ENCODE measurements at places on chromosomes 12 and 14.

DNA sequence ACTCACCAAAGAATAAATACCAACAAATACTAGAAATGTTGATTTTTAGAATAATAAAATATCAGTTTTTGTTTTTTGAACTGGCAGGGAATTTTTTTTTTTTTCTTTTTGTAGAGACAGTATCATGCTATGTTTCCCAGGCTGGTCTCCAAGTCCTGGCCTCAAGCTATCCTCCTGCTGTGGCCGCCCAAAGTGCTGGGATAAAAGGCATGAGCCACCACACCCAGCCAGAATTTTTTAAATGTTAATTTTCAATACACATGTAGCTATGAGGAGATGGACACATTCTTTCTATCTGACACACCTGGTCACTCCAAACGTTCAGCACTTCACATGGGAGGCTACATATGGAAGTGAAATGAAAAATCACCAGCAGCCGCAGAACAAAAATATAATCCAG is 126.8 kb downstream of the ETV6 start:
- no peak for DNase-seq

- no peak for DNase-seq
Observed at GRCh38 chr12:65853489-65854157, 29.3 kb downstream of the HMGA2 start.

DNA sequence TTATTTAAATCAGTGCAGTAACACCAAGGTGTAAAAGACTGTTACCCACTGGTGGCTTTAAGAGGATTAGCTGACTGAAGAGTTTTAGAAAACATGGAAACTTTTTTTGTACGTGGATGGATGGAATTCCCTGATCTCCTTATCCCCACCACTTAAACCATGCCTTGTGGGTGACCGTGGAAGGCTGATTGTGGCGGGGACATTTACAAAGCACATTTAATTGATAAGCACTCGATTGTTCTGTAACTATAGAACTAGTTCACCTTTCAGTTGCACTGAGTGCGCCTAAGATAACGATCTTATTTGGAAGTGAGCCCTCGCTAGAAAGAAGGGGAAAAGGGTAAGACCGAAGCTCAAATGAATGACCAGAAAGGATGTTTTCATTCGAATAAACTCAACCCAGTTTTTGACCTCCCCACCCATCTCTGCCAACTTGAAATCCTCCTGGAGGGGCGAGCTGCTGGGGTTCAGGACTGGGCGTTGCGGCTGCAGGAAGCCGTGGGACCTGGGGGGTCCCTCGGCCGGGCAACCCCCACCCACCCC is 688 bp upstream of the RASSF3 start:
- DNase-seq: no peak

DNA sequence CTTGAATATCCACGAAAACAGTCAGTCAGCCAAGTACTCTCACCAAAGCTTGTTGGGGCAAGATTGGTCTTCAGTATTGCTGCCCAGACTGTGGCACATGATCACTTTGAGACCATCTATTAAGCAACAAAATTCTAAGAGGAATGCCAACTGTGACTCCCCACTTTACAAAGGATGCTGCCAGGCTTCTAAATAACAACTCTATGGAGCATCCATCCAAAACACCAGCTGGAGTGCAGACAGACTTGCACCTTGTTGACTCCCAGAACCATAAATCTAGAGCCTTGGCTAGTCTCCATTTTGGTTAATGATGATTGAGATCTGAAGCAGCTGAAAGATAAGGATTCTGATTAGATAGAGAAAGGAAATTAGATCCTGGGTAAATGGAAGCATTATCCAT is 132.8 kb downstream of the DIO2 start:
- no peak for DNase-seq

DNA sequence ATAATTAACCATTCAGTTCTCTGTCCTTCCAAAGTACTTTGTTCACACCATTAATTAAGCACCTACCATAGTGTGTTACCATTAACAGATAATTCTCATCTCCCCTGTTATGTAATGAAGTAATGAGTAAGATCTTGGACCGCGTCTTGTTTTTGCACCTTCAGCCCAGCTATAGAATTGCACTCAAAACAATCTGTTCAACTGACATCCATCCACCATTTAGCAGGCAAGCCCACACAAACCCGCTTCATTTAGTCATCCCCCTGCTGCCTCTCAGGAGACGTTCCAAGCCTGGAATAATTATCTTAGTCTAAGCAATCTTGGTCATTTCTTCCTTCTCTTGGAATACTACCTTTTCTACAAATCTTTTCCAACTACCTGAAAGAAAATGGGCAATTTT is 74.4 kb downstream of the DUSP16 start:
- DNase-seq: no peak

DNA sequence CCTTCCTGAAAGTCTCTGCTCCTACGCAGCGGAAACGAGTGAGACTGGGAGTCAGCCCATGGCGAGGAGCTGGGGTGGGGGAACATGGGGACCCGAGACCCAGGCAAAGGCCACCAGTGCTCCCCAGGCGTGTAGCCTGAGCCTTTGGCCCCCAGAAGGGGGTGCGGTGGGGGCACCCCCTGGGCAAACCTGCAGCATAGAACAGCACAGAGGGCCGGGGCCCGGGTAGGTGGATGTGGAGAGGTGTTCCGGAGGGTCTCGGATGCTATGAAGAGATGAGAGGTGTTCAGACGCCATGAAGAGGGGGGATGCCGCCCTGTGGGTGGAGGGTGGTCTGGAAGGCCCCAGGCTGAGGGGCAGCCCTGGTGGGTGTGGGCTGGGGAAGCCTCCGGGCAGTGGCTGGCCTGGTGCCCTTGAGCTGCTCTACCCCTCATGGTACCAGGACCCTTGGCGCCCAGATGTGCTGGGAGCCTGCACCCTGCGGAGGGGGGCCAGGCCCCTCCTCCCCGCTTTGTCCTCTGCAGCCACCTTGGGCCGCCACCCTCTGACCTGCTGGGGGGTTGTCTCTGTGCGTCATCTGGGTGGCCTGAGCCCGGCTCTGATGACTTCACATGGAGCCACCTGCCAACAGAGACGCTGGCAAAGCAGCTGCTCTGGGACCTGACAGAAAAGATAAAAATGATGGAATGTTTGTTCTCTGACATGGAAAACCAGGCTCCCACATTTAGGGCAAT is 83.4 kb downstream of the KIF26A start:
- no peak for DNase-seq

GRCh38 chr14:69712599-69713088 is 54.3 kb upstream of the SRSF5 start:
- no peak for DNase-seq

DNA sequence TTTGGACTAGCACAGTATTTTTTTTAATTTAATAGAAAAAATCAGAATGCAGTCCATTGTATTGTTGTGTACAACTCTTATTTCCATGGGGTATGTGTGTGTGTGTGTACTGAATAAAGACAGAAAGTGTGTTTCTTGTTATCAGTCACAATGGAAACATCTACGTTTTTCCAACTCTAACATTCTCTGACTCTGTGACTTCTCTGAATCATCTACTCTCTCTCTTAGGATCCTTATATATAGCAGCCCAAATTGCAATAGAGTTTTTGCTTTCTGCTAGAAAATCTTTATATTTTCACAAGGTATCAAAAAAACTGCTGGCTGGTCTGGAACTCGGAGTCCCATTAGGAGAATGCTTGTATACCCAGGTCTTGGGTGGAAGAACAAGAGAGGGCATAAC is 138.9 kb upstream of the ARID2 start:
- DNase-seq: no peak

- DNase-seq: no peak
Observed at GRCh38 chr12:124497039-124497438, 70.4 kb downstream of the NCOR2 start.

DNA sequence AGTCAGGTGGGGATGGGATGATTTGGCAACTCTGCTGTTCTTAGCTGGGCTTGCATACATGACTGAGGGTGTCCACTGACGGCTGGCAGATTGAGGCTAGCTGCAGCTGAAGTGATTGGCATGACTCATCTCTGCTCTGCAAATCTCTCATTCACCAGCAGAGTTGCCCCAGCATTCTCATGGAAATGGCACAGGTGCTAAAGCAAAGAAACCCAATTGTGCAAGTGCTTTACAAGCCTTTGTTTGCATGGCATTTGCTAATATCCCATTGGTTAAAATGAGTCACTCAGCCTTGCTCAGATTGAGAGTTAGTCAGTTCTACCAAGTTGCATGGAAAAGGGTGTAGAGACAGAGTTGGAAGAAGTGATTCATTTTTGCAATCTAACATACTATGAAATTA is 389.7 kb upstream of the FAR2 start:
- DNase-seq: no peak

- peak; percentile 85 for DNase-seq
Observed at GRCh38 chr12:538731-539539, 79.2 kb downstream of the B4GALNT3 start.

GRCh38 chr12:45909041-45909713 is 81.2 kb downstream of the SCAF11 start:
- DNase-seq: no peak

DNA sequence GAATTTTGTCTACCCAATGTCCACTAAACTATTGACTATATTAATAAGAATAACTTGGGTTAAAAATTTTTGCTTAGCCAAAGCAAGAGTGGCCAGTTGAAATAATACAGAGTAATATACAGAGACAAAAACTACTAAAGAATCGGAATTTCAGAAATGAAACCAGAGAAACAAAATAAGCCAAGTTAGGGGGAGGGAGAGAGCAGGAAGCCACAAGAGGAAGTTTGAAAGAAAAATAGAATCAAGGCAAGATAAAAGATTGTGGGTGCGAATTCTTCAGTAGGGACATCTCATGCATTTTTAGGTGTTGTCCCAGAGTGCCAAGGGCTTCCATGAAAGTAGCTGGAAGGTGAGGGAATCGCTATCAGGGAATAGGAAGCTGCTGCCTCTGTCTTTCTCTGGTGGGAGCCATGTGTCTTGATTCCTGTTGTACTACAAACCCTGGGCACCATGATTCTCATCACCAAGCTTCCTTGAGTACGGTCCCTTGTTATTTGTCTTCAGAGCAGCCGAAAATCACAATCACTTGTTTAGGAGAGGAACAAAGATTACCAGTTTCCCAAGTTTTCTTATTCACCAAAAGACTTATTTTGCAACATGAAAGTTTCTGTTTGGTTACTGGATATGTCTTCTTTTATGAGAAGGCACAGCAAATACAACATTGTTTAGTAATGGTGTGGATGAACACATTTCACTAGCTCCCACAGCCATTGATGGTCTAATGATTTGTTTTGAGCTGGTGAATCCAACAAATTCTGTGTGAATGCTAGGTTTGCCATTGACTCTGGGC is 16.7 kb downstream of the NEUROD4 start:
- DNase-seq: no peak

- DNase-seq: no peak
Observed at GRCh38 chr12:120196363-120196762, 1.8 kb upstream of the GCN1 start.

DNA sequence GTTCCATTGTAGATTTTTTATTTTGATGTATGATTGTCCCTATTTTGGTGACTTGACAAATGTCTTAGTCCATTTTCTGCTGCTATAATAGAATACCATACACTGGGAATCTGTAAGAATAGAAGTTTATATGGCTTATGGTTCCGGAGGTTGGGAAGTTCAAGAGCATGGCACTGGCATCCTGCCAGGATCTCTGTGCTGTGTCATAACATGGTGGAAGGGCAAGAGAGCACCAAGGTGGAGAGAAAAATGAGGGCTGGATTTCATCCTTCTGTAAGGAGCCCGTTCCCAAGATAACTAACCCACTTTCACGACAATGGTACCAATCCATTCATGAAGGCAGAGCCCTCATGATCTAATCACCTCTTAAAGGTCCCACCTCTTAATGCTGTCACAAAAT is 176.7 kb downstream of the TMEM132D start:
- DNase-seq: no peak

GRCh38 chr14:64510825-64511671 is 6.5 kb downstream of the ZBTB1 start:
- DNase-seq: peak; percentile 68

DNA sequence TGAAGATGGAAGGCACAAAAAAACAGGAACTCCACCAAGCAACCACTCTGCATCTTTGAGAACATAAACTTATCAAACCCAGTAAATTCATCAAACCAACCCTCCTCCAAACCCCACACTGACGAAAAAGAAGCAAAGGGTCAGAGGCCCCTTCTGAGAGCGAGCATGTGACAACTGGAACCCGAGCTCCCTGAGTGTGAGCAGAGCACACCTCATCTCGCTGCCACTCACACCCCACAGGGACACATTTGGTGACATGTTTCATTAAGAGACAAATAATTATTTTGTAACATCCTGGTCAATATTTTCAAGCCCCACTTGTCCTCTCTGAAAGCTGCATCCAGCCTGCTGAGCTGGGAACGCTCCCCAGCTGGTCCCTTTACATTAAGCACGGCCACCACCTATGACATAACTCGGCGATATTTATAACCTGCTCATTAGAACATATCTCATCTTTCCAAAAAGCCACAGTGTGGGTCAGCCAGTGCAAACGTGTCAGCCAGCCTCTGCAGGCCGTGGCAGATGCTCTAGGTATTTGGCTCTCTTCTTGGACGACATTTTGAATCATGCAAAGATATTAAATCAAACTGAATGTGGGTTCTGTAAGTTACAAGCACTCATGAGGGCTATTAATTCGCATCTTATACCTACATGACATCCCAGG is 120.1 kb downstream of the TTC7B start:
- DNase-seq: no peak

- DNase-seq: no peak
Observed at GRCh38 chr12:62859321-62859737, 75.6 kb downstream of the PPM1H start.

GRCh38 chr12:102722147-102722546 is 194.9 kb downstream of the PAH start:
- DNase-seq: no peak

- DNase-seq: no peak
Observed at GRCh38 chr12:42237853-42238239, 202 bp downstream of the YAF2 start.

- peak; percentile 13 for DNase-seq
Observed at GRCh38 chr14:63510538-63510937, 32.6 kb downstream of the PPP2R5E start.

GRCh38 chr12:101743724-101744472 is 4.6 kb upstream of the SYCP3 start:
- DNase-seq: peak; percentile 51

DNA sequence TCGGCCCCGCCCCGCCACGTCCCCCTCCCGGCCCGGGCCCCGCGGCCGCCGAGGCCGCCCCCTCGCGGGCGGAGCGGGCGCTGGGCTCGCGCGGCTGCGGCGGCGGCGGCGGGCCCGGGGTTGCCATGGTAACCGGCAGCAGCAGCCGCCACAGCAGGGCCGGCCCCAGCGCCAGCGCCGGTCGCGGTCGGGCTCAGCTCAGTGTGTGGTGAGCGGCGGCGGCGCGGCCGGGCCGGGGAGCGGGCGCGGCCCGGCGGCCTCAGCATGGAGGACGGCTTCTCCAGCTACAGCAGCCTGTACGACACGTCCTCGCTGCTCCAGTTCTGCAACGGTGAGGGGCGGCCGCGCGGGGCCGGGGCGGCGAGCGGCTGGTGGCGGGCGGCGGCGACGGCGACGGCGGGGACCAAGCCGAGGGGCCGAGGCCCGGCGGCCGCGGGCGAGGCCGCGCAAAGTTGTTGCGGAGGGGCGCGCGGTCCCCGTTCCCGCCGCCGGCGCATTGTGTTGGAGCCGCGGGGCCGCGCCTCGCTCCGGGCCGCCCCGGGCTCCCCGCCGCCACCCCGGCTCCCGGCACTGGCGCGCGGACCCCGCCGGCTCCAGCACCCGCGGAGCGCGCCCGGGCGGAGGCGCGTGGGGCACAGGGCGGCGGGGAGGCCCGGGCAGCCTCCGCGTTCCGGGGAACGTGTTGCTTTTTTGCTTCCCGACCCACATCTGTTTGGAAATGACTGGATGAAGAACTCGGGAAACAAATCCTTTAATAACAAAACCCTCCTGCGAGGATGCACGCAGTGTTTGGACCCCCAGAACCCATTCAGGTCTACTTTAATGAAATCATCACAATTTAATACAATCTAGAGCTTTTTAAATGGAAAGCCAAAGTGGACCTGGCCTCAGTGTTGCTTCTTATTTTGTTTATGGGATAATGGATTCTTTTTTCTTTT is at the start of gene EML1:
EML1 (plus strand) TSS at position 201 of the 938 bp plus-strand sequence; CDS start at position 265, 64 bp downstream.
- DNase-seq: peak; percentile 61

All from CD8-positive, alpha-beta memory T cell (primary cell).